Spinal cord (tissue), 10 donors: ENCODE measurements at places on chromosomes 3 and 15. TPM values are rescaled to one million over a fixed set of nuclear protein-coding genes. Genes with fewer than 3 reads are reported as not detected.

GRCh38 chr3:148204131-148204530 is 493.6 kb upstream of the AGTR1 start:
- no peaks in the 10 kb centered on the region for H3K27me3 ChIP-seq
- no peaks in the 10 kb centered on the region for H3K4me1 ChIP-seq
- H3K4me3 ChIP-seq: no peak overlapping the region
- H3K27ac ChIP-seq: no peak overlapping the region

Gene ILDR1
- 0.15 TPM for polyA plus RNA-seq

DNA sequence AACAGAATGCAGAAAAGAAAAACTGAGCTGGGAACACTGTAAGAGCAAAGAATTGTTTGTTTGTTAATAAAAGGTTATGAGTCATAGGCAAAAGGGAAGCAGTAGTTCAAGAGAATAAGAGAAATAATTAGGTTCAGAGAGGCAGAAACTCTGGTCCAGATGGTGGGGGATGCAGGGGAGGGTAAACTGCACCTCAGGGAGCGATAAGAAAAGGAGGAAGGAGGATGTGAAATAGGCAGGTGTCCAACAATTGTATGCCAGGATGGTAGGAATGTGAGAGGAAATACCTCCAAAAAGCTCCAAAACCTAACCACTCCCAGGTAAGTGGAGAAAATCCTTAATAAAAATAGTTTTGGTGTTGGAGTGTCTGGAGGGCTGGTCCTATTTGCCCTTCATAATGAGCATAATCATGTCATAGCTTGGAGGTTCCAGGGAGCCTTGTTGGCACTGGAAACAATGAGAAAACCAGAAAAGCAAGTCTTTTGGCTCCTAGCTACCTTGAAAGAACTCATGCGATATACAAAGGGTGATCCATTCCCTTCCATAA is 405.4 kb upstream of the TBL1XR1 start:
- no peaks in the 10 kb centered on the region for H3K4me1 ChIP-seq
- H3K36me3 ChIP-seq: no peaks in the 10 kb centered on the region
- no peak overlapping the region for H3K27ac ChIP-seq
- H3K4me3 ChIP-seq: no peak overlapping the region
- DNase-seq: no peak
- H3K27me3 ChIP-seq: no peaks in the 10 kb centered on the region

- H3K4me1 ChIP-seq: no peaks in the 10 kb centered on the region
- no peak overlapping the region for H3K27ac ChIP-seq
- no peak overlapping the region for H3K4me3 ChIP-seq
- H3K27me3 ChIP-seq: no peaks in the 10 kb centered on the region
Observed at GRCh38 chr3:57530071-57530608, 14.0 kb downstream of the DNAH12 start.

DNA sequence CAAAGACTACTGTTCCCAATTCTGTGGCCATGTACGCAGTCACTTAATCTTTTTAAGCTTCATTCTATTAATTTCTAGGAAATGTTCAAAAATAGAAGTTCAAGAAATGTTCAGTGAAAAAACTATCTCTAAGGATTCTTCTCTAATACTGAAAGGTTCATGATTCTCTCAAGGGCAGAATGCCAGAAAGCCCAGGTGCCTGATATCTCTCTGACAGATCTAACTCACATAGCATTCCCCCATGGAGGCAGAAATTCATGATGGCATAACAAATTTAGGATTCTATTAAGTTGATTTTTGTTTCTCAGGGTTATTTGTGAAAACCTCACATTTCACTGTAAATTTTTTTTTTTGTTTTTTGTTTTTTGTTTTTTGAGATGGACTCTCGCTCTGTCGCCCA is 17.5 kb downstream of the CHRM5 start:
- H3K36me3 ChIP-seq: no peaks in the 10 kb centered on the region
- H3K4me3 ChIP-seq: no peak overlapping the region
- H3K4me1 ChIP-seq: no peaks in the 10 kb centered on the region
- no peaks in the 10 kb centered on the region for H3K27me3 ChIP-seq
- H3K27ac ChIP-seq: no peak overlapping the region
- DNase-seq: no peak

Gene RIOX2
- 25.3 TPM for polyA plus RNA-seq

DNA sequence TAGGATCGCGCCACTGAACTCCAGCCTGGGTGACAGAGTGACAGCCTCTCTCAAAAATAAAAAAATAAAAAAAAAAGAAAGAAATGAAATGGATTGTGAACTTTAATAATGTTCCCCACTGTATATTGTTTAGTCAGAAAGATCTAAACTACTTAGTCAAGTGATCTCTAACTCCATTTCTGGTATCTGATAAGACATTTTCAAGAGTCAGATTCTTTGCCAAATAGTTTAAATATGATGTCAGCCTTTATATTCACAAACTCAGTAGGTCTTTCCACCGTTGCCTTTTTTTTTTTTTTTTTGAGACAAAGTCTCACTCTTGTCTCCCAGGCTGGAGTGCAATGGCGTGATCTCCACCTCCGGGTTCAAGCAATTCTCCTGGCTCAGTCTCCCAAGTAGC is 29.0 kb upstream of the OSBPL11 start:
- H3K36me3 ChIP-seq: no peaks in the 10 kb centered on the region
- no peak for DNase-seq
- H3K4me3 ChIP-seq: no peak overlapping the region
- H3K4me1 ChIP-seq: peaks cover 7% of the 10 kb centered on the region
- no peaks in the 10 kb centered on the region for H3K27me3 ChIP-seq

DNA sequence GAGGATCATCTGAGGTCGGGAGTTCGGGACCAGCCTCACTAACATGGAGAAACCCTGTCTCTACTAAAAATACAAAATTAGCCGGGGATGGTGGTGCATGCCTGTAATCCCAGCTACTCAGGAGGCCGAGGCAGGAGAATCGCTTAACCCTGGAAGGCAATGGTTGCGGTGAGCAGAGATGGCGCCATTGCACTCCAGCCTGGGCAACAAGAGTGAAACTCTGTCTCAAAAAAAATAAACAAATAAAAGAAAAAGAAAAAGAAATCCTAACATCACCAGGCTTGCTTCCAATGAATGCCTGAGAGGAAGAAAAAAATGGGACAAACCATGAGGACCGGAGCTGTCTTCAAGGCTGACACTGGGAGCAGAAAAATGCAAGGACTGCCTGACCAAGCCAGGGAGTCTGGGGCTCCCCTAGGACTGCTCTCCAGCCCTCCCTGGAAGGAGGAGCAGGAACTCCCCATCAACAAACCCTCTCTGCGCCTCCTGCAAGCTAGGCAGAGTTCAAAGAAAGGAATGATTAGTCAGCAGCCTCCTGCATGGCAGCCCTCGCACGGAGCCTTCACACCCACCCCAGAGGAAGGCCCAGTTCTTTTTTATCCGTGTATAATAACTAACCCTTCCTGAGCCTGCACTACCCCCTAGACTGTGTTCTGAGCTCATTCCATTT is 55.4 kb downstream of the NUP210 start:
- no peaks in the 10 kb centered on the region for H3K27me3 ChIP-seq
- H3K36me3 ChIP-seq: peaks cover 50% of the 10 kb centered on the region
- H3K27ac ChIP-seq: no peak overlapping the region
- H3K4me3 ChIP-seq: no peak overlapping the region

DNA sequence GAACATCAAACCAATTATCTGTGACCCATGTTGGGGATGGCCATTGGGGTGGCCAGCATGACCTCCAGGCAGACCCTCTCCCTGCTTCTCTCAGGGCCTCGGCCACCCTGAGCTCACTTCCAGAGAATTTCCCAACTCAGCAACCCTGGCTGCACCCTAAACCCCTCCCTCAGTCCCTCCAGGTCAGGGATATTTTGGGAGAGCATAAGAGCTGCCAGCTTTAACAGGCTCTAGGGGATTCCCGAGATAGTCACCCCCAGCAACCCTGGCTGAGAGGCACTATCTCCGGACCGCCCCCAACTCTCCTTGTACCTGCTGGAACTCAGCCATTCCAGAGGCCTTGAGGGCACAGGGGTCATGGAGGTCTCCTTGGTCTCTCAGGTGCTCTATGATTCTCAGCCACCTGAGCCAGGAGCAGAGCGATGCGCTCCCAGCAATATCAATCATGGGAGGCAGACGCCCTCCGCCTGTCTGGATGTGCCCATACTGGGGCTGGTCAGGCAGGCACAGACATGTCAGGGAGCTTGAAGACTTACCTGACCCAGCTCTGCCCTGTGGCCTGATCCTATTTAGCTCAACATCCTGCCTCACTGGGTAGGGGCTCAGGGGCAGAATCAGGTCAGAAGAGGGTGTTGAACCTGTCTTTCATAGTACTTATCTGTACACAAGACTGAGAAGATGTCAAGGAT is 34.9 kb upstream of the CILP start:
- H3K4me3 ChIP-seq: no peak overlapping the region
- peaks cover 23% of the 10 kb centered on the region for H3K4me1 ChIP-seq
- DNase-seq: no peak
- peaks cover 27% of the 10 kb centered on the region for H3K36me3 ChIP-seq

GRCh38 chr3:71702131-71703024 is 22.8 kb downstream of the EIF4E3 start:
- H3K4me3 ChIP-seq: no peak overlapping the region
- H3K4me1 ChIP-seq: no peaks in the 10 kb centered on the region
- no peak for DNase-seq

GRCh38 chr3:107942951-107943749 is 147.7 kb downstream of the CD47 start:
- H3K4me3 ChIP-seq: no peak overlapping the region
- H3K4me1 ChIP-seq: no peaks in the 10 kb centered on the region
- no peaks in the 10 kb centered on the region for H3K36me3 ChIP-seq
- H3K27me3 ChIP-seq: no peaks in the 10 kb centered on the region

Gene CCR1
- 5.9 TPM for polyA plus RNA-seq
